Nephron progenitor cell (in vitro differentiated cells): ENCODE measurements at places on chromosomes 2 and 18.
A peak's percentile ranks its signal among the peaks of the same experiment; 100 is the strongest.

GRCh38 chr18:78722386-78722785, 257.2 kb upstream of the SALL3 start:
- DNase-seq: no peak

DNA sequence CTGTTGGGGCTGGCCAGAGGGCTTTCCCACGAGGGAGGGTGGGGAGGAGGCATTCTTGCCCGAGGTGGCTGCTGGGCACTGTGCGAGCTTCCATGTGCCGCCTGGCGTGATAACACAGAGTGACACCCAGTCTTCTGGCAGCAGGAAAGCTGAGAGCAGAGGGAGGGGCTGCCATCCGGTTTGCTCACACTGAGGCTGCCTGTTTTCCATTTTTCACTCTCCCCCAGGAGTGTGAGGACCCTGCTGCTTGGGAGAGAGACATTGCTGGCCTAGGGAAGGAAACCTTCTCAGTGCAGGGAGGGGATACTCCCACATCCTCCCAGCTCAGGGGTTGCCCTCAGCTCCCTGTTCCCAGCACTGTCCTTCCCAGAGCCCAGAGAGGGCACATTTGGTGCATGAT, 73.1 kb downstream of the INHBB start:
- DNase-seq: no peak

DNA sequence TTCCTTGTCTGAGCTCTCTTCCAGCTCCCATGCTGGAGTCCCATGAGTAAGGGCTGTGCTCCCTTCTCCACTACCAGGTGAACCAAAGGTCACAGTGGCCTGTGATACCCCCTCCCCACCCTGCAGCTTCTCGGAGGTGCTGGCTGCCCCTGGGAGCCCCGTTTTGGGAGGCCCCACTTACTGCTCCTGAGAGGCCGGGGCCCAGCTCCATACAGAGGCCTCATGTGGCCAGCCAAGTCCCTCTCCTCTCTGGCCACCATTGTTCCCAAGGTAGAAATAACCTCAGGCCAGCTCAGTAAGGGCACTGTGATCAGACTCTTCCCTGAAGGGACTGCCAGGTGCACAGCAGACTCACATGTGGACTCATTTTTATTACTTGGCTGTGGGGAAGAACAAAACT, 6.0 kb downstream of the RAB11FIP5 start:
- no peak for DNase-seq

DNA sequence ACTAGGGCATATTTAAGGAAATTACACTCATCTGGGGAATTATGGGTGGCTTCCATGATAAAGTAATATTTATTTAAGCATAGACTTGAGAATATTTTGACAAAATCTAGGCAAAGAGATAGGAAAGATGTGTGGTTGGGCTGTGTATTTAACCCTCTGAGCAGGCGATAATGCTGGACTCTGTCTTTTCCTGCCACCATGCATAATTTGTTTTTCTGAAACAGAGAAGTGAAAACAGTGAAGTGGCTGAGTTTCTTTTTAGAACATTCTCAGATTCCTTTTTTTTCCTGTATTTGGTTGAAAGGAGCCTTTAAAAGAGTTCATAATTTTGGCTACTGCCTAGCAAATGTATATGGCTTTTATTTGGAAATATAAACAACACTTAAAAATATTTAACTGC, 104.8 kb upstream of the CDH19 start:
- no peak for DNase-seq

DNA sequence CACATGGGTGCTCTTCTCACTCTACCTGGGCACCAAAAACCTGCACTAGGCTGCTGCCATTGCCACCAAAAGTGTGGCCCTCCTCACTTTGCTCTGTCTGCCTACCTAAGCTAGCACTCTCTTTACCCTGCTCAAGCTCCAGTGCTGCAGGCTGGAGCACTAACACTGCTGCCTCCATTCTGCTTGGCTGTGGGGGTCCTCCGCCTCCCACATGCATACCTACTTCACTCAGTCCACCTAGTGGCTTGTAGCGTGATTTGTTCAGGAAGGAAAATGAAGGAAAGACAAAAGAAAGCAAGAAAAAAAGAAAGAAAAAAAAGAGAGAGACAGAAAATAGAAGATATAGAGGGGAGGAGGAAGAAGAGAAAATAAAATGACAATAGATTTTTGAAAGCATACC, 1339.4 kb upstream of the CHAC2 start:
- peak; percentile 6 for DNase-seq

GRCh38 chr2:237508361-237508760, 21.3 kb downstream of the MLPH start:
- no peak for DNase-seq

GRCh38 chr2:100269889-100270288, 52.4 kb downstream of the LONRF2 start:
- no peak for DNase-seq

- DNase-seq: no peak
Observed at GRCh38 chr2:152380261-152381055, 45.5 kb downstream of the FMNL2 start.
